ENCODE measurements at places on chromosomes 4 and X.

GRCh38 chr4:136829280-136829679 lies 703.0 kb downstream of the PCDH18 start:
- DNase-seq, result no peak

DNA sequence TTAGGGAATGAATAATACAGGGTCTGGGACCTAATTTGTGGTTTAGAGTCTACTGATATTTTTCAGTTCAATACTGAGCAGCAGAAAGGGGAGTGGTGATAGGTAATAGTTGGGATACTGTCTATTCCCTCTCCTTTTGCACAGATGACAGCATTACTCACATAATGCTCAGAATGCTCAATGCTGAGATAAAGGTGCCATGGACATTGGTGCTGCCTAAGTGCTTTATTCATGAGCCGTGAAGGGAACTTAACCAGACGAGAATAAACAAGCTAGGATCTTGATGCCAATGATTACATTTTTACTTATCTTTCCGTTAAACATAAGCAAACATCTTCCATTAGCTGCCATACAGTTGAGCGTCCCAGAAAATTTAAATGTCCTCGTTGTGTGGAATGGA lies 75.6 kb downstream of the STK32B start:
- no peak for DNase-seq

- DNase-seq, result no peak
Observed at GRCh38 chr4:25760518-25761157, 102.2 kb downstream of the SEL1L3 start.

DNA sequence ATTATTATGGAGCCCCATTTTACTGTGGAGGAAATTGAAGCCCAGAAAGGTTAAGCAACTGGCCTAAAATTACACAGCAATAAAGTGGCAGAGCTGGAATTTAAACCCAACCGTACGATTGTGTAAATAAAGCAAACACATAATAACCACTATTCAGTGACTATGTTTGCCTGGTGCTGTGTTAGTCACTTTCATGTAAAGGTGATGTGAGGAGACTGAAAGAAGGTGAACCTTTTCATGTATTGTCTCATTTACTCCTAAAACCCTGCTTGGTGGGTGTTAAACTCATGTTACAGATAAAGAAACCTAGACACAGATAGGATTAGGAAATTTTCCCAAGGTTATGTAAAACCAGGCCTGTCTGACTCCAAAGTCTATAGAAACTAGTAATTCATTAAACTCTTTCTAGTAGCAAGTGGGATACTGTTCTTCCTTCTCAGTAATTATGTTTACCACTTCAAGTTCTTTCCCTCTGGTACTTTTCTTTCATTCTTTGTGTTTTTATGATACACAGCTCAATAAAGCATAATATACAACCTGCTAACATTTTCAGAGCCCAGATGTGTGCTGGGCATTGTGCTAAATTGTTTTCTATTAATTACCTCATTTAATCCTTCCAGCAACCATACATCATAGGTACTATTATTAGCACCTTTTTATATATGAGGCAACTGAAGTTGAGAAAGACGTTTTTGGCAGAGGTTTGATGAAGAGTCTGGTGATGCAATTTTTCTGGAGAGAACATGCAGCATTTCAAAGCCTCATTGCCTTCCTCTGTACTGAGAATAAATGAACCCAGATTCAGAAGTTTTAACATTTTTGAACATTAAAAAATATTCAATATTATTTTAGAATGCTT lies 202.7 kb downstream of the SPRY1 start:
- no peak for DNase-seq

DNA sequence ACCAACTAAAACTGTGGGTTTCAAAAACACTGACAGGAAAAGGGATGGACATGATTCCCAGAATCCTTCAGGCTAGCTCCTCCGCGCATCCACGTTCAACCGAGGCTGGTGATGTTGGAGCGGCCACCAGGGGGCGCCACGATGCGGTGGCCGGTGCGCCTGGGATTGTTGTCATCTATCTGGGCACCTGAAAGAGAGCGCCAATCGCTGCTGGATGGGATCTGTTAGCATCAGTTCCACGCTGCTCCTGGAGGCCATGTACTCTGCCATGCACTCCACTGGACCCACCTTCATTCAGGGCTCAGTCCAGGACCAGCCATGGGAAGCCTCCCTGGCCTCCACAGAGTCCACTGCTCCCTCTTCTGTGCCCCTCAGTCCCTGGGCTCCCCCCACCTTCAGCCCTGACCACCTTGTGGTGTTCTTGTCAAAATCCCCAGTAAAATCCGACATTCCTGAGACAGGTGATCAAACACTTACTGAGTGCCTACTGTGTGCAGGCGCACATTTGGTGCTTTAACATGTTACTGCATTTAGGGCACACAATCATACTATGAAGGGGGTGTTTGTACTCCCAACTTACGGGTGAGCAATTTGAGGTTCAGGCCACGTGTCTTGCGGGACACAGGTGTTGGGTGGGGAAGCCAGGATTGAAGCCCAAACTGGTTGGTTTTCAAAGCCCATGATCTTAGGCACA lies 71.1 kb downstream of the CRMP1 start:
- DNase-seq, result no peak

DNA sequence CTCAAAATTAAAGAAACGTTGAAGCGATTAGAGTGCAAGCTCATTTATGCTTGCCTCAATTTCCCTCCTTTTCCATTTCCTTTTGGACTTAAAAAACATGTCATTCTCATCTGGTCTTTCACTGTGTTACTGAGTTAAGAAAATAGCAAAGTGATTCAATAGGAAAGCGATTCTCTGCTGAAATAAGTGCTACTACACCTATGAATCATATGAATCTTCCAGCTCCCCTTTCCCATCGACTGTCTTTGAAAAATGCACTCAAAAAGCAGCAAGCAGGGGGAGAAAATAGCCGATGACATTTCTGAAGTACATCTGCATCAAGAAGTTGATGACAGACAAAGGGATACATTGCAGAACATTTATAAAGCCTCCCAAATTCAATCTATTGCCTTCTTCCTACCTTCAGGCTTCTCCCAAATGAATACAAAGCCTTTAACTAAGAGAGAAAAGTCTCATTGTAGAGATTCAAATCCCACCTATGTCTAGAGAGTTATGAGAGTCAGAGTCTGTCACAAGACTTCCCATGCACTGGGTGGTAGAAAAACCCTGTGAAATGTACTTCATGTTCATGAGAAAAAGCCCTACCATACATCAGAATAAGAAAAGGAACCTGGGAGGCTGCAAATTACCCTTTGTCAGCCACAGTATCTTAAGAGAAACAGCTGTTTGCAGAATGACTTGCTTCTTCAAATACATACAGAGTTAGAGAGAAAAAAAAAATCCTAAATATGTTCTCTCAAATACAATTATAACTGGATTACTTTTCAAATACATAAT lies 78.9 kb downstream of the MBNL3 start:
- no peak for DNase-seq

Data from stimulated activated CD8-positive, alpha-beta memory T cell treated with anti-CD3 and anti-CD28 coated beads, Interleukin-7, amount 100 ng/mL, for 48 hours (primary cell).